ENCODE measurements at places on chromosomes 4 and X. TPM values are rescaled to one million over a fixed set of nuclear protein-coding genes. Genes with fewer than 3 reads are reported as not detected.

DTHD1 gene
- under 0.01 TPM for total RNA-seq

PLRG1 gene
- 77.0 TPM for total RNA-seq

FUNDC1 gene
- total RNA-seq: 22.8 TPM

SEL1L3 gene
- total RNA-seq: 87.2 TPM

SHOX gene
- total RNA-seq: not detected

Measured in frontal cortex (tissue), 4 donors.